ENCODE measurements at places on chromosomes 4 and X.

DNA sequence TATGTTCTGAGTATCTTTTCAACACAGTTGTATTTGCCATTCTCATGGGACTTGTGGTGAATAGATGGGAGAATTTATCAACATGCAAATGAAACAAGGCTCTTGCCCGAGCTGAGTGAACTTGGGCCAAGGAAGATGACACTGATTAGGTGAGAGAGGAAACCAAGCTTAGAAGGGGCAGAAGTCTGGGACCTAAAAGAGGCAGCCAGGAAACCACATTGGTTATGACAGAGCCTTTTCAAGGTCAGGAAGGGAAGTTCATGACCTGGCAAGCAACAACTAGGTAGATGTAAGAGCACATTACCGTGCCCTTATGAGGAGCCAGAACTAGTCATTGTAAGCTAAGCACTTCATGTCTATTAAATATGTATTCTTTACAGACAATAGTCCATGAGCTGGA is 590.3 kb downstream of the PACRGL start:
- DNase-seq = no peak

DNA sequence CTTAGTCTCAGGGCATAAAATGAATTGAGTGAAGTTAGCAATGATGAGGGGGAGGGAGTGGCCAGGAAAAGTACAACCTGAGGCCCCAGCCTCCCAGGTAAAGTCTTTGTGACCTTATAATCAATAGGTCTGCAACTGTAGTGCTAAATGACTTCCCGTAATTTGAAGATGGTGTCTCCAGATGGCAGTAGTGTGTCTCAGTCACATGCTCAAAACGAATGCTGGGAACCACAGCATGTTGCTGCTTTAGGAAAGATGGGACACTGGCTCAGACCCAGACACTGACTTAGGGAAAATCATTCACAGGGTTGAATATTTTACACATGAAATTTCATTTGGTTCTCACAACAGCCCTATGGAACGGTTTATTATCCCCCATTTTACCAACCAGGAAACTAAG is 10.3 kb downstream of the SRPX2 start:
- no peak for DNase-seq

GRCh38 chrX:2828959-2829411 is 255 bp downstream of the GYG2 start:
- no peak for DNase-seq

DNA sequence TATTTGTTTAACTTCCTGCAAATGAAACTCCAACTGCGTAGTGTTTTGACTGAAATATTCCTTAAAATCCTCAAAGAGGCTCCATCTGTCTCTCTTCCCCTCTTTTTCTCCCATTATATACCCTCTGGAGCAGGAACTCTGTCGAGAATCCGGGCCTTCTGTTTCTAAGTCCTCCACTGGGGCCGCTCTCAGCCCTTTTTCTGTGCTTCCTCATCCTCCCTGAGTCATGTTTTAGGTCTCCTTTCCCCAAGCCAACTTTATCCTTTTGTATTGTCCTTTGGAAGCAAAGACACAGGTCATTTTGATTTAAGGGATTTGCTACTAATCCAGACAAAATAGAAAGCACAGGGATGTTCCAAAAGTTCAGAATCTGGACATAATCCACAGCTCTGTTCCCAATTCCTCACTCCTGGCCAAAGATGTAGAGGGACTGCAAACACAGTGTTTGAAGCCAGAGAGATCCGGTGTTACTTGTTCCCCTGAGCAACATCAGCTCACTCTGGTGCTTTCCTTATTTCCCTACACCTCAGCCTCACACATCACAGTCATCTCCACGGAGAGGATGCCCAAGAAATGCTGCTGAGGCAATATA is 131.0 kb upstream of the KLF3 start:
- DNase-seq = no peak

- DNase-seq = no peak
Observed at GRCh38 chr4:141849778-141850177, 213.4 kb downstream of the IL15 start.

DNA sequence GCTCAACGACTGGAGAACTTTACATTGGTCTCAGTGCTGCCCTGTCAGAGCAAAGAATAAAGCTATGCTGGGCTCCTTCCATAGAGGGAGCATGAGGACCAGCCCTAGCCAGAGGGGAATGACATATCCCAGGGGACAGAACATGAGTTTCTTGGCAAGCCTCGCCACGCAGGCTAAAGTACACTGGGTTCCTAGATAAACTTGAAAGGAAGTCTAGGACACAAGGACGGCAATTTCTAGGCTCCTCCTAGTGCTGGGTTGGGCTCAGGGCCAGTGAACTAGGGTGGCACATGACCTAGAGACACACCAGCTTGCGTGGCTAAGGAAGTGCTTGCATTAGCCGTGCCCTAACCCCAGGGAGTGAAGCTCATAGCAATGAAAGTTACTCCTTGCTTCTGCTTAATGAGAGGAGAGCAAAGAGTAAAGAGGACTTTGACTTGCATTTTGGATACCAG is 141.0 kb downstream of the MAB21L2 start:
- peak; percentile 65 for DNase-seq

DNA sequence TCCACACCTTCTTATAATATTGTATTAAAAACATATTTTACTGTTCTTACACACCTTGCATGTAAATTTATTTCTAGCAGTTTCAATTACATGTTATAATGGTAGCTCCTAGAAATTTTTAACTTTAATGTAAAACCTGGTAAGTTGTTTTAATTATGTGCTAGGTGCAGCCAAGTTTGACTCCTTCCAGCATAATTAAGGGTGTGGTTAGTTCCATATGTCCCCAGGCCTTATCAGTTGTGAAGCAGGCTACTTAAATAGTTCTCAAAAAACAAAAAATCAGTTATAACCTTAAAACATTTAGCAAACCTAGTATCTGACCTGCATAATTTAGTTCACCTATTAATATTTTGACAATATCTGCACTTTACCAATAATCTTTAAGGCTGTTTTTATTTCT is 26.9 kb upstream of the PASD1 start:
- DNase-seq = no peak

DNA sequence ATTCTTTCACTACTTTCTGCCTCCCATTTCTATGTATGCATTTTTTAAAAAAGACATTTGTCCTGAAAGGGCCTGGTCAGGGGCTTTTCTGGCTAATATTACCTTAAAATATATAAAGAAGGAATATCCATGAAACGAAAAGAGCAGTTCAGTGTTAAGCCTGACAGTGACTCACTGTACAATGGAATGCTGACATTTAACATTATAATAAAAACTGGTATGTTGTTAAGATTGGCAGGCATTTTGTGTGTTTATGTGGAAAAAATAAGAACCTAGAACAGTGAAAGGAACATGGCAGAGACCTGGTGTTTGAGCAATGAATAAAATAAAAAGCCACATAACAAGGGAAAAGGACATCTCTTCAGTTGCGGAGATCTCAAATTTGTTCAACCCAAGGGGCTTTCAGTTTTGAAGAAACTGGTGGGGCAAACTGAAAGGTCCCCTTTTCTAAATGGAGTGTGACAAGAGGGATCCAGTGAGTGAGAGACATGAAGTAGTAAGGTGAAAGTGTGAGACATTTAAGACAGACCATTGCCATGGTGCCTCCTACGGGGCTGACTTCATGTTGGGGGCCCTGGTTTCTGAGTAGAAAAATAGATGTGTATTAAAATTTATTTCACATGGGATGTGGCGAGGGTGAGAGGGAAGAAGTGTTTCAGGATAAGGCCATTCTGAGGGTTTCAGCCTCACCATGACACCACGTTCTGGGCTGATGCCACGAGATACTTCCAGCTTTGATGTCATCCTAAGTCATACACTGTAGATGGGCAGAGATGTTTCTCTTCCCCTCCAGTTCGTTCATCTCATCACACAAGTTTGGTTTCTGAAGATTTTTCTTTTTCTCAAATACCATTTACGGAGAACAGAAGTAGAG is 324.9 kb downstream of the PPP3CA start:
- DNase-seq = peak; percentile 54

DNA sequence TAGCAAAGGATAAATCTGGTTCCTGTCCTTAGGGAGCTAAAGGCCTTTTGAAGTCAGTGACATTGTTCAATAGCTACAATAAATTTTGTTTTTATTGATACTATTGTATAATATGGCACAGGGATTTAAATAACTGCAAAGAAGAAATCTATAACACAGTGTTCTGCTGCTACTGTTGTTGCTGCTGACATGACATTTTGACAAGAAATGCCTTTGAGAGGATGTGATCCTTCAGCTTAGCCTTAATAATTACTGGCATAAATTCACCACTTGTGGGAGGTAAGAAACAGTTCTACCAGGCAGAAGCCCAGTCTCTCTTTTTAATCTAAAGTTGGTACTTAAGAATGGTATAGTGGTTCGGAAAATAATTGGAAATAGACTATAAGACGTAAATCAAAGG is 4.1 kb downstream of the SULT1E1 start:
- no peak for DNase-seq

DNA sequence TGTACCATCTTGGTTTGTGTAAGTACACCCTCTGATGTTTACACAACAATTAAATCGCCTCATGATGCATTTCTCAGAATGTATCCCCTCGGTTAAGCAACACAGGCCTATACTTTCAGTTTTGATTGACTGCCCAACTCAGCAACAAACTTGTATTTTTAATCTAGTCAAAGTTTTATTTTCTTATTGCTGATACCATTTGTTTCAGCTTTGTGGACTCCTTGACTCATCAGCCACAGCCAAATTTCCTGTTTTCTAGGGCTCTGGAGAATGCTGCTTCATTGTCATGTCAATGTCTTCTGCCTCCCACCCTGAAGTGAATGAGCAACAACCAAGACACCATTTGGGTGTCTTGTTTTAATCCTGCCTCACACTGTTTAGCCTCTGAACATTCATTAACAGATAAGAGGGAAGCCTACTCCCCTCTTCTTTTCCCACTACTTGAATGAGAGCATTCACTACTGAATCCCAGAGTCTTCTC is 14.0 kb downstream of the BBS12 start:
- no peak for DNase-seq

- no peak for DNase-seq
Observed at GRCh38 chr4:8026453-8026852, 86.8 kb upstream of the AFAP1 start.

GRCh38 chr4:113785781-113786180 is 24.2 kb upstream of the CAMK2D start:
- no peak for DNase-seq

DNA sequence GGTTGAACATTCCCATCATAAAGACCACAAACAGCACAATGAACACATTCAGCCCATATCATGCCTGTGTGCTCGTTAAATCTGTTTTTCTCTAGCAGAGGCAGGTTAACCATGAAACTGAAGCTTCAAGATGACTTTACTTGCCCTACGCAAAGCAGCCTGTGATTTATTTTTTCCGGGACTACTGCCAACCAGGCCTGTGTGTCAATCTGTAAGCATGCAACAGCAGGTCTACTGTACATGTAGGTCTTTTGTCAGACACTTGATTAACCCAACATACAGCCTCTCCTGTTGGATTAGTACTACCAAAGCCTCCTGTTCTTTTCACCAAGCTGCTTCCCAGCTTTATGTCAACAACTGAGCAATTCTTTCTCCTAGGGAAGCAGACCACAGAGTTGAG is 85.5 kb upstream of the ACSL1 start:
- peak; percentile 40 for DNase-seq

DNA sequence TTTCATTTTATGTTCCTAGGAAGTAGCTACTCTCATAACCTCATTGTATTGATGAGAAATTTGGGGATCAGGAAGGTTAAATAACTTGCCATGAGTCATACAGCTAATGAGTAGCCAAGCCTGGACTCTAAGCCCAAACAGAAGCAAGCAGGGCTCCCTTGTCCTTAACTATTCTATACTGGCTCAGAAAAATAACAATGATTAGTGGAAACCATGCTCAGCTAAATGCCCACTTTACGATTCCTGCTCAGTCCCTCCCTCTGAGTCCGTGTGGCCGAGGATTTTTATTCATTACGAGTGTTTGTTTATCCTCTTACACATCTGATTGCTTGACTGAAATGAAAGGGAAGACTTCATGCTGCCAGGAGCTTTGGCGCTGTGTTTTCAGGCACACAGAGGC is 100.9 kb downstream of the SLC34A2 start:
- DNase-seq = peak; percentile 16

DNA sequence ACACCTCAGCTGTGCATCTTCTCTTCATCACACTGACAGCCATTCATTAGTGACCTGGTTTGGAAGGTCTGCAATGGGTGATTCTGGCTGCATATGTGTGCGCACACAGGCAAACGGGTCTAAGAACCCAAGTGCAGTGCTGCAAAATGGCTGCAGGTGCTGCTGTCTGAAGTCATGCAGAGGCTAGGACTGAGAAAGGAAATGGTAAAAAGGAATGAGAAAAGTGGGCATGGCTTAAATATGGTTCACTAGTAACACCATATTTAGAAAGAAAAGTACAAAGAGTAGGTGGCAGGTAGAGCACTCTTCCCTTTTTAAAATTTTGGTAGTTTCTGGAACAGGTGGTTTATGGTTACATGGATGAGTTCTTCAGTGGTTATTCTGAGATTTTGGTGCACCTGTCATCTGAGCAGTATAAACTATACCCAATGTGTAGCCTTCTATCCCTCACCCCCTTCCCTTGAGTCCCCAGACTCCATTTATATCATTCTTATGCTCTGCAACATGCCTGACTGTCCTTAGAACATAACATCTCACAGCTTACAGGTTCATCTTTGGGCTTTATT is 78.4 kb downstream of the CCNG2 start:
- DNase-seq = no peak

GRCh38 chr4:45477311-45477733 is 646.5 kb downstream of the GABRG1 start:
- DNase-seq = no peak

DNA sequence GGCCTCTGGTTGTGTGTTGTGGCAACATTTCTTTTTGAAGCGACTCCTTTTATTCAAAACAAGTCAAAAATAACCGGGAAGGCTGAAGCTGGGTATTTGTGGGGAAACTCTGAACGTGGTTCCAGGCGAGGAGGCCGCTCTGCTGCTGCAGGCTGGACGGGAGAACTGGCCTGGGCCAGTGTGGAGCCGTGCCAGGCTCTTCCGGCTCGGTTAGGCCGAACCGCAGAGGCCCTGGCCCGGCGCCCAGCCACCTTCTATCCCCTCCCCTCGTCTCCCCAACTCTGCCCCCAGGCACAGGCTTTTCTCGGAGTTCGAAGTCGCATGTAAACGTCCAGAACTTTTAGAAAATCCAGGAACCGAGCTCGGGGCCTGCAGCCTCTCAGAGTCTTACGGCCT is 2.4 kb upstream of the BCOR start:
- no peak for DNase-seq

DNA sequence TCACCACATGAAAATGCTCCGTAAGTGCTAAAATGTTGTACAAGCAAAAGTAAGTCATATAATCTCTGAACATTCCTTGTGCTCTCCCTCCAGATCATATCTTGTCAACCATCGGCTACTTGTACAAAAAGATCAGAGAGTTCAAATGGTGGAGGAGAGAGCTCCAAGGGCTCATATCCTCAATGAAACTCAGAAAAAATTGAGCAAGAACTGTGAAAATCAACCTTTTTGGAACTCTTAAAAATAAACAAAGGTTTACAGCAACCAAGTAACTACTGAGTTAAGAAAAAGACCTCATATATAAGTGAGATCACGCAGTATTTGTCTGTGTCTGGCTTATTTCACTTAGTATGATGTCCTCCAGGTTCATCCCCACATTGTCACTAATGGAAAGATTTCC is 63.2 kb downstream of the TEX13C start:
- no peak for DNase-seq

- DNase-seq = no peak
Observed at GRCh38 chr4:138560448-138560847, 318.3 kb upstream of the SLC7A11 start.

- no peak for DNase-seq
Observed at GRCh38 chrX:1167466-1167865, 45.0 kb downstream of the CRLF2 start.
